HFFc6 (cell line): ENCODE measurements at places on chromosomes 6 and 20.

GRCh38 chr6:75815756-75816155 is 66.7 kb downstream of the MYO6 start:
- no peak for DNase-seq

DNA sequence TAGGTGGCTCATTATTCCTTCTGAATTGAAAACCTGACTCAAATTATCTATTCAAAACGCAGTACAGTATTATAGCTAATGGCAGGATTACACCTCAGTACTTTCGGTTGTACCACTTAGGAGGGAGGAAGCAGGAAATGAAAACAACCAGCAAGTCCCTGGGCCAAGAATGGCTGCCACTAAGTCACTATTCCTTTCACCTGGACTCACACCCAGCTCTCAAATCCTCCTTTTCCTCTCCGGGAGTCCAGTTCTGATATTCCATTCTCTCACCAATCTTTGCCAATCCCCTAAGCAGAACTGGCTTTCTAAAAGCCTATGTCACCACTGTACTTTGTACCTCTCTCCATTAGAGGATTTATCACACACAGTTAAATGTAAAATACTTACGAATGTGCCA is 20.6 kb downstream of the TMEM242 start:
- no peak for DNase-seq

DNA sequence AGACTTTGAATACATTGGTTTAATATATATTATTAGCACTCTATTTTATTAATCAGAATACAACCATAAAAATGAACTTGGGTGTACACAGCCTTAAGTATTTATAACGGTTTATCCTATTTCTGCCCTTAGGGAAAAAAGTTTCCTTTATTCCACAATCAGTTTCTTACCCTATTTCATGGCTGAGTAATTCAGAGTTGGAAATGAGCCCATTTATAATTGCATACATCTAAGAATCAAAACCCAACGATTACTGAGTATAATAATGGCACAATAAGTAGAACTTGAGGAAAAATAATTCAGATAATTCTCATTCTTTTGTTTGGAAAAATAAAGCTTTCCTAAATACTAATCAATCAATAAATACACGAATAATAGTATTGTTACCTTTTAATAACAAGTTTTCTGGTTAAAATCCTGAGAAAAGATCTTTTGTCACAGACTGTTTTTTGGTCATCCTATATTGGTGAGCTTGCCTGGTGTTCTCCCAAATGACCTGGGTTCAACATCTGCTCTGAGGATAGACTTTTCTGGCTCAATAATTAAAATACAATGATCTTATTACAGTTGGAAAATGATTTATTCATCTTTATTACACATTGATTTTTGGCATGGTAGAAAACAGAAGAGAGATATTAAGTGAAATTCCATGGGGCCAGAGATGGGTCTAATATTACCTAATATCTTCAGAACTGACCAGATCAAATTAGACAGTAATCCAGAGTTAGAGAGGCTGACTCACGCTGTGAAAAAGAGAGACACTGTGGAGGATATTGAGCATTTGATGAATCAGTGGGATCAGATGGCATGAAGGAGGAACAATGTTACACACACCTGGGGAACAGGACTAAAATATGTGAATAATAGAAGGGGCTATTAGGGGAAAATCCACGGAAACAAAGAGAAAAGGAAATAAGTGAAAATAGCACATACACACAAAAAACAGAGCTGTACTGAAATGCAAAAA is 162.1 kb upstream of the TBX18 start:
- no peak for DNase-seq

- DNase-seq, result no peak
Measured at GRCh38 chr6:142696123-142697000, 248.6 kb downstream of the HIVEP2 start.

DNA sequence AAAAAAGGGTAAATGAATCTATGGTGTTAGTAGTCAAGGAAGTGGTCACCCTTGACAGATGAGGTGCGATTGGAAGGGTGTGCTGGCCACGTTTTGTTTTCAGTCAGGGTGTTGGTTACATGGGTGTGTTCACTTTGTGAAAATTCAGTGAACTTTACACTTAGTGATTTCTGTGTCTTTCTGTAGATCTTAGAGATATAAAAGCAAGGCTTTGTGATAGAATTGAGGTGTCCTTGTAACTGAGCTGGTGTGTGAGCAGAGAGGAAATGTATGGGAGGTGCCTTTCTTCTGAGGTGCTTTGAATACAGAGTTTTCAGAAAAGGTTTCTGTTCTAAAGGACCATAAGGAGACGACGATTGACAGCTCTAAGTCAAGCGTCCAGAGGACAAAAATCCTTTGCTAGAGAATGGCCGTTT is 90.5 kb downstream of the SAMD3 start:
- DNase-seq, result no peak

GRCh38 chr6:22412994-22413393 is 116.2 kb upstream of the PRL start:
- DNase-seq, result no peak
